ENCODE measurements at places on chromosomes 6 and 20. TPM values are rescaled to one million over a fixed set of nuclear protein-coding genes. Genes with fewer than 3 reads are reported as not detected.

GRCh38 chr20:14336686-14337085 is 726 bp downstream of the FLRT3 start:
- DNase-seq = peak; percentile 58

DNA sequence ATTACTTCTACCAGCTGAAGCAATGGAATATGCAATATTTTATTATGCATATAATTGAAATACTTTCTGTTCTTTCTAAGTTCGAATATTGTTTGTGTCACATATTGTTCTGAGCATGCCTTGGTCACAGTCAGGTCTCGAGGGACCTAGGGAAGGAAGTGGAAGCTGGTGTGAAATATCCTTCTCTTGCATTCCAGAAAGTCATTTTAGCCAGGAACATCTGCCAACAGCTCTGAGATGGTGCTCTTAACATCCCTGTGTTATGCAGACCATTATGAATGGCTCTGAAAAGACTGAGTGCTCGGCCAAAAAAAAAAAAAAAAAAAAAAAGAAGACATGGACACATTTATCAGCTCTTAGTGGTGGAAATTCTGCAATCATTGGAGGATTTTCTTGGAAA is 132.7 kb upstream of the JAG1 start:
- no peak for DNase-seq

The COL11A2 gene
- 1.4 TPM for total RNA-seq

GRCh38 chr6:56036916-56037600 is 161.7 kb upstream of the BMP5 start:
- no peak for DNase-seq

The GTSF1L gene
- not detected for total RNA-seq

GRCh38 chr6:149860834-149861602 is 3.1 kb downstream of the LRP11 start:
- no peak for DNase-seq

GRCh38 chr6:165274611-165275010 is 34.8 kb downstream of the C6orf118 start:
- DNase-seq = no peak

DNA sequence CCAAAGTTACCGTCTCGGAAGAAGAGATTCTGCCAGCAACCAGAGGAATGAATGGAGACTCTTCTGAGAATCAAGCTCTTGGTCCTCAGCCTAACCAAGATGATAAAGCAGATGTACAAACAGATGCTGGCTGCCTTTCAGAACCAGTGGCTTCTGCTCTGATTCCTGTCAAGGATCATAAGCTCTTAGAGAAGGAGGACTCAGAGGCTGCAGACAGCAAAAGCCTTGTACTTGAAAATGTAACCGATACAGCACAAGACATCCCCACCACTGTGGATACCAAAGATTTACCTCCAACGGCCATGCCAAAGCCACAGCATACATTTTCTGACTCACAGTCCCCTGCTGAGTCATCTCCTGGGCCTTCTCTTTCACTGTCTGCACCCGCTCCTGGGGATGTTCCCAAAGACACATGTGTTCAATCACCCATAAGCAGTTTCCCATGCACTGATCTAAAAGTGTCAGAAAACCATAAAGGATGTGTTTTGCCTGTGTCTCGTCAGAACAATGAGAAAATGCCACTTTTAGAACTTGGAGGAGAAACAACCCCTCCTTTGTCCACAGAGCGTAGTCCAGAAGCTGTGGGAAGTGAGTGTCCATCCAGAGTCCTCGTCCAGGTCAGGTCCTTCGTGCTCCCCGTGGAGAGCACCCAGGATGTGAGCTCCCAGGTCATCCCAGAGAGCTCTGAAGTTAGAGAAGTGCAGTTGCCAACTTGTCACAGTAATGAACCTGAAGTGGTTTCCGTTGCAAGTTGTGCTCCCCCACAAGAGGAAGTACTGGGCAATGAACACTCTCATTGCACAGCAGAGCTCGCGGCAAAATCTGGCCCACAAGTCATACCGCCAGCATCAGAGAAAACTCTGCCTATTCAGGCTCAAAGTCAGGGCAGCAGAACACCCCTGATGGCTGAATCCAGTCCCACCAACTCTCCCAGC is 109.6 kb downstream of the RTN4IP1 start:
- DNase-seq = no peak

The MOXD1 gene
- 1.3 TPM for total RNA-seq

DNA sequence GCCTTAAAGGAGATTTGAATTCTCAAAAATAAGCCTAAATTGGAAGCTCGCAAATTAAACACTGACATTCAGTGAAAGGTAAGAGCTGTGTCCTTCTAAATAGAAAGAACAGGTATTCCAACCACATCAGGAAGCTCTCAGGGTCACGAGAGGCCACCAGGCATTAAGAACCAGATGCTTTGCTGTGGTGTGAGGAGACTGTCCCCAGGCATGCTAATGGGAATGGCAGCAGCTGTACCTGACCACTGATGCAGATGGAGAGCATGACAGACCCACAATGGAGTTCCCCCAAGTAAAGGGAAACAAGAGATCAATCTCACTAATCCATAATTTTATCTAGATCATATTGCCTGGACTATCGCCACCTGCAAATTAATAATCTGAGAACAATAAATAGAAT is 658.9 kb upstream of the NOX3 start:
- DNase-seq = no peak

DNA sequence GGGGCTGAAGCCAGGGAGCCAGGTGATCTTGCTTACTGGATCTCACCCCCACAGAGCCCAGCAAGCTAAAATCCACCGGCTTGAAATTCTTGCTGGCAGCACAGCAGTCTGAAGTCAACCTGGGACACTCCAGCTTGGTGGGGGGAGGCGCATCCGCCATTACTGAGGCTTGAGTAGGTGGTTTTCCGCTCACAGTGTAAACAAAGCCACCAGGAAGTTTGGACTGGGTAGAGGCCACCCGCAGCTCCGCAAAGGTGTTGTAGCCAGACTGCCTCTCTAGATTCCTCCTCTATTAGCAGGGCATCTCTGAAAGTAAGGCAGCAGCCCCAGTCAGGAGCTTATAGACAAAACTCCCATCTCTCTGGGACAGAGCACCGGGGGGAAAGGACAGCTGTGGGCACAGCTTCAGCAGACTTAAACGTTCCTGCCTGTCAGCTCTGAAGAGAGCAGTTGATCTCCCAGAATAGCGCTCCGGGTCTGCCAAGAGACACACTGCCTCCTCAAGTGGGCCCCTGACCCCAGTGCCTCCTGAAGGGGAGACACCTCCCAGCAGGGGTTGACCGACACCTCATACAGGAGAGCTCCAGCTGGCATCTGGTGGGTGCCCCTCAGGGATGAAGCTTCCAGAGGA is 206.3 kb upstream of the KHDRBS2 start:
- DNase-seq = no peak

The KIF6 gene
- total RNA-seq = 0.26 TPM

DNA sequence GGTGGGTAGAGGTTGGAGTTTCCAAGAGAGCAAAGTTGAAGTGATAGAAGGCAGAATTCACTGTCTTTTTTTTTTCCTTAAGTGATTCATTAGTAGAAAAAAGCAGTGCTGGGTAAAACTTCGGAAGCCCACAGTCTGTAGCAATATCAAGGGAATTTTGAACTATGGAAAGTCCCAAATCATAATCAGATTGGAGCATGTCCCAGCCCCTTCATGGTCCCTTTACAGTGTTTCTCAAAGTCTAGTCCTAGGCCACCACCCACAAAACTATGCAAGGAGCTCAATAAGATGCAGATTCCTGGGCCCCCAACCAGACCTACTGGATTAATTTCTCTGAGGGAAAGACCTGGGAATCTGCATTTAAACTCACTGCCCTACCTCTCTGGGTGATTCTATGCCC is 22.6 kb downstream of the NEDD9 start:
- peak; percentile 46 for DNase-seq

The SRMS gene
- not detected for total RNA-seq

- no peak for DNase-seq
Measured at GRCh38 chr6:140059947-140060346, 685.5 kb upstream of the CITED2 start.

The NMBR gene
- not detected for total RNA-seq

DNA sequence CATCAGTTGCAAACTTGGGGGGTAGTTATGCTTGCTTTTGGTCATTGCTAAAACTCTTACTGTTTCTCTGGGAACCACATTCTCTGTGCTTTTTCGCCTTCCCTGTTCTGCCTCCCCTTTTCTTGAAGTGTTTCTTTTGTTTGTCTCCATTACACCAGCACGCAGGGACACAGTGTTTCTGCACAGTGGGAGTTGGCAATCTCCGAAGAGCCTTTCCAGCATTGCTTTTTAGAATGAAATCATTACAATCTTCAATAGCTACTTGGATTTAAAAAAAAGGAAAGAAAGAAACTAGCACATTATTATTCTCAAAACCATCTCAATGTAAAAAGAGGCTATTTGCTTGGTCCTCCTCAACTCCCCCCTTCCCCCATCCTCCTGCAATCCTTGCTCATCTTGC is 536.7 kb upstream of the MMS22L start:
- DNase-seq = no peak

The JPH2 gene
- 0.86 TPM for total RNA-seq

DNA sequence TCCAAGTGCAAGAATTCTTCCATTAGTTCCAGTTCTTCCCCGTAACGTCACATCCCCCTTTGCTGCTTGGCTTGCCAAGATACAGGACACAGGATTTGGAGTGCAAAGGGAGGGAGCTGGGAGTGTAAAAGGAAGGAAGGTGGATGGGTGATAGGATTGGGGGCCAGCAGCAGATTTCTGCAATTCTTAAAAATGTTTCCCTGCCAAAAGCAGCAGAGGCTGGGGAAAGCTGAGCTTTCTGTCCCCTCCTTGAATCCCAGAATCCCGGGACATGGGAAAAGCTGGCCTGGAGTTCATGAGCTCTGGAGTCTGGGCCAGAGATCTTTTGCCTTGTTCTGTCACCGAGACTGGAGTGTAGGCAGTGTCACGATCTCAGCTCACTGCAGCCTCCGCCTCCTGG is 60.0 kb upstream of the EPB41L1 start:
- DNase-seq = peak; percentile 64

The XRN2 gene
- 94.9 TPM for total RNA-seq

The HNF4A gene
- total RNA-seq = 58.0 TPM

The CRISP3 gene
- not detected for total RNA-seq

GRCh38 chr6:14540810-14541540 is 423.4 kb downstream of the CD83 start:
- DNase-seq = no peak

DNA sequence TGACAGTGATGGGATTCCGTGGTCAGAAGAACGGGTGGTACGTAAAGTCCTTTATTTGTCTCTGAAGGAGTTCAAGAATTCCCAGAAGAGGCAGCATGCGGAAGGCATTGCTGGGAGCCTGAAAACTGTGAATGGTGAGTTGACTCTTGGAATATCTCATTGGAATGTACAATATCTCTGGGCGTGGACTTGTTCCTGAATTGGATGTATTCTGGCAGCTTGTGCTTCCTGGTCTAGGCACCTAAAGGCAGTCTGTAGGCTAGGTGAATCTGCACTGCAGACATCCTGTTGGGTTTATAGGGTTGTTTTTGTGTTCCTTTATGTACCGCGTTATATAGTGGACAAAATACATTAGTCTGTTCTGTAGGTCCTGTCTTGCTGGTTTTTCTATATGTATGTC is 128.2 kb downstream of the JARID2 start:
- peak; percentile 28 for DNase-seq

The SLC26A8 gene
- total RNA-seq = not detected

DNA sequence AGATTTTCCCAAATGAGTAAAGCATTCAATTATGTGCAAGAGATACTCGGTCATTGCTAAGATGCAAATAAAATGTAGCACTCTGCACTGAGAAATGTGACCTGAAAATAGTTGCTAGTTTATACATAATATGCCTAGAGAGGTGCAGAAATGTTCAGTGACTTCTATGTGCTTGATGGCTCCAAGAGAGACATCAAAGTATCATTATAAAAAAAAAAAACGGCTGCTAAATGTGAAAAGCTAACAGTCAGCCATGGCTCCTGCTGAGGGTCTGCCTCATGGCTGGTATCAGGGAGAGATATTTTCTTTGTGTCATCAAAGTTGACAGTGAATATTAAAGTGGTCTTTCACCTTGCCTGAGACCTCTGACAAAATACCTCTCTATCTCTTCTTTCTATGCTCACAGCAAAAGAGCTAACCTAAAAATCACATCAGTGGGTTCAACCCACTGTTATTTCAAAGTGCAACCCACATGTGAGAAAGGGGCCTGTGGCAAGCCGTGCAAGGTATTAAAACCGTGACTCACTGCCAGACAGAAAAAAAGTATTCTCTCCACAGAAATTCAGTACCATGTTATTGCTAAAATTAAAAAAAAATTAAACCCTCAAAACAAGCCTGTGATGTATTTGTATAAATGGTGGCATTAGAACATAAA is 259.0 kb downstream of the HIVEP2 start:
- DNase-seq = no peak

DNA sequence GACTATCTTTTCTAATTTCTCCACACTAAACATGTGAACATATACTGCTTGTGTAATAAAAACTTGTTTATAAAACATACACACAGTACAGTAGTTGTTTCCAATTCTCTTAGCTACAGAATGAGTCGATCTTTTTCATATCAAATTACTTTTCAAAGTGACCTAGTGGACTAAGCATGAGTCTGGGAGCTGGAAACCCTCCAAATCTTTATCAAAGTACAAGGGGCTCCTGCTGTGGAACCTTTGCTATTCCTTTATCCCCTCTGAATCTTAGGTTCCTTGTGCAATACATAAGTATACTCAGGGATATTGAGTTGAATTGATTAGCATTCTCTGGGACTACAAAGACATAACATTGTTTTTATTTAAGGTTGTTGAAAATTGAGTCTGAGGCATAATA is 48.7 kb upstream of the TAB2 start:
- no peak for DNase-seq

- DNase-seq = peak; percentile 81
Measured at GRCh38 chr6:31110825-31111582, 1.4 kb downstream of the C6orf15 start.

DNA sequence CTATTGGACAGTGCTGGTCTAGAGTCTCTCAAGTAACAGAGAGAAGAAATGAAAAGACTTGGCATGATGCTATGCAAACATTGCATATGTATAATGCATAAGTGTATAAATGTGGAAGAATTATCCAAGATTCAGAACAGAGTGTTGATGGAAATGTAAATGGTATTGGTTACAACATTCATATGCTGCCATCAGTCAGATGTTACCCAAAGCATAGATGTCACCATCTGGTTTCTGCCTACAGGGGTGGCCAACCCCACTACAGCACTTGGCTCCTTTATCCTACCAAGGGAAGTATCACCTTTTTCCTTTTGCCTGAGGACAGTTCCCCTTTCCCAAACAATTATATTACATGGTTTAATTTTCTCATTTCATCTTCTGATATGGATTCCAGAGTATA is 11.9 kb downstream of the POPDC3 start:
- no peak for DNase-seq
